ENCODE measurements at places on chromosomes 4 and X. TPM values are rescaled to one million over a fixed set of nuclear protein-coding genes. Genes with fewer than 3 reads are reported as not detected.

CPLX1 gene
- not detected for total RNA-seq

DNAAF6 gene
- not detected for total RNA-seq

GLRA2 gene
- total RNA-seq: not detected

CLIC2 gene
- 21.0 TPM for total RNA-seq

DGKK gene
- not detected for total RNA-seq

AFP gene
- total RNA-seq: 2.9 TPM

GPR119 gene
- total RNA-seq: not detected

PAGE1 gene
- not detected for total RNA-seq

SFRP2 gene
- total RNA-seq: not detected

PASD1 gene
- not detected for total RNA-seq

CAPN6 gene
- total RNA-seq: not detected
